Upper lobe of left lung (tissue), 6 donors: ENCODE measurements at places on chromosomes 16 and 17. TPM values are rescaled to one million over a fixed set of nuclear protein-coding genes. Genes with fewer than 3 reads are reported as not detected.

GRCh38 chr16:68375801-68376536 lies 65.2 kb downstream of the PRMT7 start:
- no peaks in the 10 kb centered on the region for H3K4me1 ChIP-seq
- H3K27me3 ChIP-seq: no peaks in the 10 kb centered on the region
- H3K27ac ChIP-seq: no peak overlapping the region
- H3K4me3 ChIP-seq: no peak overlapping the region
- H3K36me3 ChIP-seq: no peaks in the 10 kb centered on the region

The HAS3 gene
- total RNA-seq: 10.1 TPM

The KRT27 gene
- not detected for total RNA-seq

The CCDC78 gene
- 18.4 TPM for total RNA-seq

DNA sequence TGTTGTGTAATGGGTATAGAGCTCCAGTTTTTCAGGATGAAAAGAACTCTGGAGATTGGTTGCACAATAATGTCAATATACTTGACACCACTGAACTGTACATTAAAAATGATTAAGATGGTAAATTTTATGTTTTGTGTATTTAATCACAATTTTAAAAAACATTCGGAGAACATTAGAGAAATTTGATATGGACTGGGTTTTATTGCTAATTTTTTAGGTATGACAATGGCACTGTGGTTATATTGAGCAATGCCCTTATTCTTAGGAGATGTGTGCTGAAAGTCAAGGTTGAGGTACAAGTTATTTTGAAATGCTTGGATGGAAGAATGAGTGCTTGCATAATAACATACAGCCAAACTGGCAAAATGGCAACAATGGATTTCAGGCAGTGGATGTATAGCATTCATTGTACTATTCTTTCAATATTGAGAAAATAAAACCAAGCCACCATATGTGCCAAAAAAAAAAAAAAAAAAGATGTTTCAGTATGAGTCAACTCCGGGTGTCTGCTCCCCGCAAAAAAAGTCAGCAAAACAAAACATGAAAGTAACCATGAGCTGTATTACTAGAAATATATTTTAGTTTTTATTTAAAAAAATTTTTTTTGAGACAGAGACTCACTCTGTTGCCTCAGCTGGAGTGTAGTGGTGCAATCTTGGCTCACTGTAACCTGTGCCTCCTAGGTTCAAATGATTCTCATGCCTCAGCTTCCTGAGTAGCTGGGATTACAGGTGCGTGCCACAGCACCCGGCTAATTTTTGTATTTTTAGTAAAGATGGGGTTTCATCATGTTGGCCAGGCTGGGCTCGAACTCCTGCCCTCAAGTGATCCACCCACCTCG lies 19.8 kb downstream of the HOXB1 start:
- peaks cover 3% of the 10 kb centered on the region for H3K4me1 ChIP-seq
- DNase-seq: no peak
- H3K36me3 ChIP-seq: no peaks in the 10 kb centered on the region
- no peak overlapping the region for H3K27ac ChIP-seq
- H3K27me3 ChIP-seq: no peaks in the 10 kb centered on the region

The OR2C1 gene
- 0.46 TPM for total RNA-seq

DNA sequence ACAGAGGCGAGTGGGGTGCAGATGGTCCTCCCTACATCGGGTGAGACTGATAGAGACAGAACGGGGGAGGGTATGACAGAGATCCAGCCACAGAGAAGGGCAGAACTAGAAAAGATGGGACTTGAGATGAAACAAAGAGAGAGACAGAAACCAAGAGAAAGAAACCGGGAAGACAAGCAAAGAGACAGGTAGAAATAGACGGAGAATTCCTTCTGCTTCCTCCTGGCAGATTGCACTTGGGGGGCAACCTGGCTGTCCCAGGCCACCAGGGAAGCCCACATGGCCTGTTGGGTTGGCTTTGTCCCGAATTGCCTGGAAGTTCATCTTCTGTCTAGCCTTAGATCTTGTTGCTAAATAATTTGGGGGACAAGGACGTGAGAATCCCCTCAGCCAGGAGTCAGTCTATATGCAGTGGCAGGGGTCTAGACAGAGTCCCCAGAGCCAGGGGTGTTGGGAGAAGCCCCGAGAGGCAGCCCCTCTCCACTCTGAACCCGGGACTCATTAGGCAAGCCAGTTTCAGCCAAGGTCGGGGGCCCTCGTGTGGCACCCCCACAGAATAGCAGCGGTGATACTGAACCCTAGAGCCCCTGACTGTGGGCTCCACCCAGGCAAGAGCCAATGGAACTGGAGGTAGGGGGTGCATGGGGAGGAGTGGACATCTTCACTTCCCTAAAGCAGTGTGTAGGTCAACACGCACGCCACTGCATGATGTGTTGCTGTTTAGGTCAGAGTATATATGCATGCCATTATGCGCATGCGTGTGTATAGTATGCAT lies 627 bp upstream of the TSPOAP1 start:
- peak overlapping the region; percentile 49 for H3K27ac ChIP-seq
- DNase-seq: no peak
- H3K4me3 ChIP-seq: peak overlapping the region; percentile 70
- peaks cover 5% of the 10 kb centered on the region for H3K27me3 ChIP-seq
- peaks cover 9% of the 10 kb centered on the region for H3K4me1 ChIP-seq

The RPL13 gene
- 1,332 TPM for total RNA-seq

DNA sequence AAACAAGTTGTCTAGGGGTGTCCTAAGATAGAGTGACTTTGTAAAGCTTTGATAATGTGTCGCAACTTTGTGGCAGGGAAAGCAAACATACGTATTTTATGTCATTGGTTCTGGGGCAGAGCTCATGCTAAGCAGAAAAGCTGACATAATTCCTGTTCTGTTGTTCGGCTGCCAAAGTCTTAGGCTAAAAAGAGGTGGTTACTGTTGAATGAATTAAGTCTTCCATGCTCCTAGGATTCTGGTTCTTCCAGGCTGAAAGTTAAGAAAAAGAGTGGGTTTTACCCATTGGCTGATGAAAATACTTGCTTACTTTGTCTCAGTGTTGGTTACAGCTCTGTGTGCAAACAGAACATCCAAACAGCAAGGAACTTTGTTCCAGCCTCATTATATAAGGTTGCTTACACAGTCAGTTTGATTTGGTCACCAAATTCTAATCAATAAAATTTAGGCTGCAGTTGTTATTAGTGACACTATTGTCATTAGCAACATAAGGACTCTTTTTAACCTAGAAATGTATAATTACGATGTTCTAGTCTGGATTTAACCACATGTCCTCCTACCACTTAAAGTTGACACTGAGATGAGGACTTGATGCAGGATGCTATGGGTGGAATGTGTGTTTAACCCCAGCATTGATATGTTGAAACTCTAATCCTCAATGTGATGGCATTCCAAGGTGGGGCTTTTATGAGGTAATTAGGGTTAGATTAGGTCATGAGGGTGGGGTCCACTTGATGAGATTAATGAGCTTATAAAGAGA lies 114.0 kb upstream of the GOT2 start:
- no peaks in the 10 kb centered on the region for H3K27me3 ChIP-seq
- DNase-seq: no peak
- no peaks in the 10 kb centered on the region for H3K4me1 ChIP-seq
- H3K4me3 ChIP-seq: no peak overlapping the region
- no peaks in the 10 kb centered on the region for H3K36me3 ChIP-seq

DNA sequence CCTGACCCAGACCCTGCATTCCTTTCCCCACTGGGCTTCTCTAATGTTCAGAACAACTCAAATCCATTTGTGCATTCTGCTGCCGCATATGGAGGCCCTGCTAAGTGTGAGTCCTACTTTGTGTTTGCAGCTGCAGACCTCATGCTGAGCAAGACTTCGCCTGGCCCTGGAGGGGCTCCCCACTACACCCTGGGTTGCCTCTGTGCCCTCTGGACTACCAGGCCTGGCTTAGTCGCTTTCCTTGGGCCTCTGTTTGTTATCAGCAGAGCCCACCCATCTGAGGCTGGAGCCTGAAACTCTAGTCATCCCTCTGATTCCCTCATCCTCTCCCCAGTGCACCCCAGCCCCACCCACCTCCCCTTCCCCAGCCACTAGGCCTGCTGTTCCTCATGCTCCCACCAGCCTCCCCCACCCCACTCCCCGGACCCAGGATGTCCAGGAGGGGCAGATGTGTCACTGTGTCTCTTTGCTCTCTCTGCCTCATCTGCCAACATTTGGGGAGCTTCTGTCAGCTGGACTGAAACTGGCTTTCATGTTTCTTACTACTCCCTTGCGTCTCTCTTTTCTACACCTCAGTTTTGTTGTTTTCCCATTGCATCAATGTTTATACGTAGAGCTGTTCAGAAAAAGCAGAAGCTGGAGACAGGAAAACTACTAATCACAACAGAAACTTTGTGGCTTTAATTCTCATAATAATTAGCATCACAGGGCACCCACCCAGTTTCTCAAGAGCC lies 17.9 kb upstream of the CD300E start:
- H3K4me3 ChIP-seq: no peak overlapping the region
- H3K4me1 ChIP-seq: peaks cover 10% of the 10 kb centered on the region
- H3K27ac ChIP-seq: peak overlapping the region; percentile 66

The GOSR1 gene
- total RNA-seq: 33.1 TPM

DNA sequence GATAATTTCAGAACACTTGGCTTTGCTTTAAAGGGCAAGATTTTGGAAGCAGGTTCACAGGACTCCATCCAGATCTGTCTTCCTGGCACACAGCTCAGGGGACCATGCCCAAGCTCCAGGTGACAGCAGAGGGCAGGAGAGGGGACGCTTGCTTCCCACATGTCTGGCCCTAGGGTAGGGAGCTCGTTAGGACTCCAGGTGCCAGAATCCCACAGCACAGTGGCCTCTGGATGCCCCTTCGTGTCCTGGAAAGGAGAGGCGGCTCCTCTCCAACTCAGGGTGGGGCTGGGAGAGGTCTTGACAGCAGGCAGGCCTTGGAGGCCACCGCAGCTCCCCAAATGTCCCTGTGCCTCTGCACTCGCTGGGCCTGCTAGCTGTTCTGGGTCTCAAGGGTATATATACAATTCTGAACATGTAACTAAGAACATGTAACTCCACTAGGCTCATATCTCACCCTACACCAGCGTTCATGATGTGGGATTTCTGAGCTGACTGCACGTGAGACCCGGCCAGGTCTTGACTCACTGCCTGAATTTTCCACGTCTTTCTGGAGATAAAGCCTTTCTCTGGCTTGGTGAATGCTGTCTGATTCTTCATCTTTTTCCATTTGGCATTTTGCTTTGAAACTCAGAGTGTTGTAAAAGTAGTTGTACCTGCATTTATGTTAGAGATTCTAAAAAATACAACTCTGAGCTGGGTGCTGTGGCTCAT lies 52.8 kb downstream of the MARCHF10 start:
- no peak overlapping the region for H3K4me3 ChIP-seq
- DNase-seq: no peak
- no peaks in the 10 kb centered on the region for H3K27me3 ChIP-seq
- no peaks in the 10 kb centered on the region for H3K4me1 ChIP-seq
- no peak overlapping the region for H3K27ac ChIP-seq

DNA sequence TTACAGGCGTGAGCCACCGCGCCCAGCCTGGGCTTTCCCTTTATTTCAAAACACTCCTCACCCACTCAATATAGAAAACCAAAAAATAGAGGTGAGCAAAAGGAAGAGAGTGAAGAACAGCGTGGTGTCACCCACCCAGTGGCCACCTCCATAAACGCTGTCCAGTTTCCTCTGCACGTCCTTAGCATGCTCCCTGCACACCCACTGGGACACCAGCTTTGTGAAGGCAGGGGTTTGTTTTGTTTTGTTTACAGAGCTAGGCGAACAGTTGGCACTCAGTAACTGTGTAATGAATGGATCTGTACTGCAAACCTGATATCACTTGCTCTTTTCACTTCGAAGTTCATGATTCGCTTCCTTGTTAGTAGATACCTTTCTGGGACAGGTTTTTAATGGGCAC lies 73.0 kb downstream of the PRKCB start:
- H3K36me3 ChIP-seq: no peaks in the 10 kb centered on the region
- no peaks in the 10 kb centered on the region for H3K4me1 ChIP-seq
- H3K27me3 ChIP-seq: no peaks in the 10 kb centered on the region
- DNase-seq: no peak
- H3K27ac ChIP-seq: no peak overlapping the region

- no peak overlapping the region for H3K27ac ChIP-seq
- no peak overlapping the region for H3K4me3 ChIP-seq
- H3K36me3 ChIP-seq: no peaks in the 10 kb centered on the region
- DNase-seq: no peak
- peaks cover 10% of the 10 kb centered on the region for H3K4me1 ChIP-seq
- no peaks in the 10 kb centered on the region for H3K27me3 ChIP-seq
Measured at GRCh38 chr16:84930298-84931106, 80.8 kb downstream of the ZDHHC7 start.

DNA sequence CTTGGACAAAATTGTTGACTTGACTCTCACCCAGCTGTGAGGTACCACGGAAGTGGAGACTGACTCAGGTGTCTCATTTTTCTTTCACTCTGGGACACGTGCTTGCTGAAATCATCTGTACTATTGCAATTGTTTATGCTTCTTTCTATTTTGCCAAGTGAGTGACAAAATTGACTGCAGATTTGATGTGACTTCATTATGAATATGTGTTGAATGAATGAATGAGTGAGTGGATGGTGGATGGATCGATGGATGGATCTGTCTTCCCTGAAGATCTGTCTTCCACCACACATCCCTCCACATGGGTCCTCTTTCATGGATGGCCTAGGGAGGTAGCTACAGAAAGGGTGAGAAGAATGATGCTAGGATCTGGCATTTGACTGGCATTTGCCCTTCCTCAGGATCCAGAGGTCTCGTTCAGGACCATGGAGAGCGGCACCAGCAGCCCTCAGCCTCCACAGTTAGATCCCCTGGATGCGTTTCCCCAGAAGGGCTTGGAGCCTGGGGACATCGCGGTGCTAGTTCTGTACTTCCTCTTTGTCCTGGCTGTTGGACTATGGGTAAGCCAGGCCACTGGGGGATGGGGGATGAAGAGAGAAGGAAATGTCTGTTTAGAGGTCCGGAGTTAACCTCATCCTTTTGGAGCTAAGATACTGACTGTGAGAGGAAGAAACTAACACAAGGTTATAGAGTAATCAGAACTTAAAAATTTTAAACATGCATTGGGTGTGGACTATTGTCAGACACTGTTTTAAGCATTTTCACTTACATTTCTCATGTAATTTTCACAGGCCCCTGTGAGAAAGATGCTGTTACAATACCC lies 12.7 kb downstream of the SLC5A11 start:
- no peaks in the 10 kb centered on the region for H3K4me1 ChIP-seq
- no peak overlapping the region for H3K27ac ChIP-seq
- H3K4me3 ChIP-seq: no peak overlapping the region
- no peaks in the 10 kb centered on the region for H3K36me3 ChIP-seq
- no peaks in the 10 kb centered on the region for H3K27me3 ChIP-seq
- DNase-seq: no peak

- DNase-seq: no peak
- H3K4me3 ChIP-seq: no peak overlapping the region
- H3K36me3 ChIP-seq: no peaks in the 10 kb centered on the region
- H3K27ac ChIP-seq: no peak overlapping the region
- no peaks in the 10 kb centered on the region for H3K4me1 ChIP-seq
Measured at GRCh38 chr17:63162406-63163157, 196.5 kb downstream of the TANC2 start.

- H3K4me3 ChIP-seq: no peak overlapping the region
- H3K36me3 ChIP-seq: no peaks in the 10 kb centered on the region
- H3K4me1 ChIP-seq: peaks cover 37% of the 10 kb centered on the region
- H3K27ac ChIP-seq: peak overlapping the region; percentile 51
- no peak for DNase-seq
- H3K27me3 ChIP-seq: no peaks in the 10 kb centered on the region
Measured at GRCh38 chr16:81601008-81601428, 156.4 kb downstream of the CMIP start.
